SK-N-MC (cell line): ENCODE measurements at places on chromosomes 3 and 15.

DNA sequence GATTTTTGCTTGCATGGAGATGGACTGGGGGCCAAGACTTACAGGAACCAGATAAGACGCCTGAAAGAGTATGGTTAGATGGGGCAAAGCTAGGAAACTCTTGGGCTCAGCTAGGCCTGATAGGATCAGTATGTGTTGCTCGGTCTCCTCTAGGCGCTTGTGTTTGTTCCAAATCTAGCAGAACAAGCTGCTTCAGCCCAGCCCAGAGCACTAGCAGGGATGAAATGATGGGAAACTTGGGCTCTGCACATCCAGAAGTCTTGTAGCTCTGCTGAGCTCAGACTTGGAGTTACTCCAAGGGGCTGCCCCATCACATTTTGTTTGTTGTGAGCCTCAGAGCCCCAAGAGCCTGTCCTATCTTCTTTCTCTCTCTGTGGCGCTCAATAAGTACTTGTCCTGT is 34.7 kb downstream of the FOXL2 start:
- DNase-seq = no peak

- no peak for DNase-seq
These were observed 47.5 kb downstream of the NUP210 start for GRCh38 chr3:13372656-13373055.

GRCh38 chr3:143972505-143973258 is 1.1 kb downstream of the DIPK2A start:
- DNase-seq = no peak

DNA sequence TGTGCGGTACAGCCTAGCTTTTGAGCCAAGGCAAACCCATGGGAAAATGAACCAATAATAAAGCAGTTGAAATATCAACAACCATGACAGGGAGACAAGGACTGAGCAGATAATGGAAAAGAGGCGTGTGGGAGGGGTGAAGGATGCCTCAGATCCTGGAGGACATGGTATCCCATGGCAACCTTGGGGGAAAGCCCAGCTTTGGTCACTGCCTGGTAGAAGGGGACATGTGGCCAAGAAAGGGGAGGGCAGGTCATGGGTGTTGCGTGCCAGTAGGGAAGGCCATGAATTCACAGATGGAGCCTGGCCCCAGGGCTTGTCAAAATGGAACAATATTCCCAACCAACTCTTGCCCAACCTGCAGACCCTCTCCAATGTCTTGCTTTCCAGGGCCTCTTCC is 140.5 kb upstream of the SMAD3 start:
- no peak for DNase-seq

- DNase-seq = no peak
These were observed 11.6 kb downstream of the MRPS25 start for GRCh38 chr3:15053541-15053940.

DNA sequence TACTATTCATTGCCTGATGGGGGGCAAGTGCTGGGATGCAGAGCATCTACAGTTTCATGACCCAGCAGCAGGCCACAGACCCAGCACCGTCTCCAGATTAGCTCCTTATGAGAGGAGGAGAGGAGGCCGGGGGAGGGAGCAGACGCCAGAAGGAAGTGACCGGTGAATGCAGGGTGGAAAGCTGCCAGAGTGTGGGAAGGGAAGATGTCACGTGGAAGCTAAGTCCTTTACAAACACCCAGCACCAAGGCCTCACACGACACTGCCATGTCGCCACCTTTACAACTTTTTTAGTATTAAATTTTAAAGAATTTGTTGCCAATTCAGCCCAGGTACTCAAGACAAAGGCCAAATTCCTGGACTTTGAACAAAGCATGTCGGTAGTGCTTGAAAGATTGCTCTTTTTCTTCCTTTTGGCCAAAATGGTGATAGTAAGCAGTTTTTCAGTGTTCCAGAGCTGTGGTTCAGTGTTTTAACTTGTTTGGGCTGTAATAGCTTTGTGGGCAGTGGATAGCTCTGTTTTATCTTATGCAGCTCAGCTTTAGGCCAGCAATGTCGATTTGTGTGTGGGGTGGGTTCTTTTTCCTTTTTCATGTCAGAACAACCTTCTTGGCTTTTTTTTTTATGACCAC is 58.2 kb downstream of the ZBTB38 start:
- DNase-seq = no peak
